ENCODE measurements at places on chromosomes 1 and 21. TPM values are rescaled to one million over a fixed set of nuclear protein-coding genes. Genes with fewer than 3 reads are reported as not detected.

Gene HES3
- not detected for total RNA-seq

DNA sequence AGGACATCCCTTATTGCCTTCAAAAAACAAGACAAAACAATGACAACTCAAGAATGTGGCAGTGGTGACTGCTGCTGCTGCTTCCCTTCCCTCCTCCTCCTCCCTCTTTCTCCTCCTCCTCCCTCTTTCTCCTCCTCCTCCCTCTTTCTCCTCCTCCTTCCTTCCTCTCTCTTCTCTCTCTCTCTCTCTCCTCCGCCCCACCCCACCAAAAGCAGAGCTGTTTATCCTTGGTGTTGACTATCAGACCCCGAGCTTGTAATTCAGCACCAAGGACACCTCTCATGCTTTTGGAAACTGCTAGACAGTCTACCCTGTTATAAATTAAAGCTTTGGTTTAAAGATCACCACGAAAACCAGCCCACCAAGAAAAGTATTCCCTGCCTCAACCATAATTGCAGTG lies 72.4 kb upstream of the IFNAR2 start:
- no peak for DNase-seq

GRCh38 chr1:39189592-39190041 lies 14.9 kb upstream of the MACF1 start:
- no peak for DNase-seq

DNA sequence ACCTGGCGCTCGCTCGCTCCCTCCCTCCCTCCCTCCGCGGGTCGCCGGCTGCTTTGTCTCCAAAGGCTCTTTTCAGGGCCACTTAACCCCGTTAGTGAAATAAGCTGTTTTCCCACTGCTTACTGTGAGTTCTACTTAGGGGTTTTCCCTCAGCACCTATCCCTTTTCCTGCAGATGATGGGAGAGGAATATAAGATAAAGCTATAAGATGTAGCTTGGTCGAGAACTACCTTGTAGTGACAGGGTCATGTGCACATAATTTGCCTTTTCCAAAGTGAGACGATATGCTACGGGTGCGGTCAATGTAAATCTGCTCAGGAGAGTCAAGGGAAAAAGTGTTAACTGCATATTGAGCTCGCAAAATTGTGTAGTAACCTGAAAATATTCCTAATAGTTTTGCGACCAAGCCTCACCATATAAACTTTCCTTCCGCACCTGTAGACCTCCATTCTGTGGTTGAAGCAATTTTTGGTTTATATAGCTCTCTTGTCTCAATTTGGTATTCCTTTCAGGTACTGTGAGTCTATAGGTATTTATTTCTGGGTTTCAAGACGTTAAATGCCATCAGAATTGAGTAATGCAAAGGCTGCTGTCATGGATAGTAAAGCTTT lies 55.8 kb upstream of the BOLA1 start:
- DNase-seq, result peak; percentile 5

DNA sequence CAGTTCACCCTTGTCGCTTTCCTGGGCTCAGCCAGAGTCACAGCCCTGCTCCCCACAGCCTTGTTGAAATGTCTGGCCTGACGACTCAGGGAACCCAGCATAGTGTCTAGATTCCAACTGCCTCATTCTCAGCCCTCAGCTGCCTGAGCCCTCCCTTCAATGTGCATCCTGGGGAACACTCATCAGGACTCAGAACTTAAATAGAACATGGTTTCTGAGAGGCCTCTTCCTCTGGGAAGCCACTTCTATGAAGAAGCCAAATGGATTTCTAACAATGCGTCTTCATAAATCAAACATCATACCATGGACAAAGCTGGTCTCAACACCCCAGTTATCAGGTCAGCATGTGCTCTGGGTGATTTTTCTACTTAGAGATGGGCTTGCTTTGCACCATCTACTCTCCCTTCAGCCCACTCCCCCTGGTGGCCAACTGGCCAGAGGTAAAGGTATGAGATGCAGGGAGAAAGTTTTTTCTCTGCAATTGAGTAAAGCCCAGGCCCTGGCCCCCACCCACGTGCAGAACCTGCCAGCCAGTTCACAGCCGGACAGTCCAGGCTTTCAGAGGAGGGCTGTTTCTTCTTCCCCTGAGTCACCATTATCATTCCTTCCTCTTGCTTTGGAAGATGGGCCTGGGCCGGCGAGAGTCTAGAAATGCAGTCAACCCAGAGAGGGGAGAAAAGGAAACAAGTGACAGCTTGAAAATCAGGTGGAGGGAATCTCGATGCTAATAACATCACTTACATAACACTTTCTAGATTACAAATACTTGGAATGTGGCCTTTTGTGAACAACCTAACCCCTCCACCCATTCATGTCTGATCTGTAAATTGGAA lies 32.1 kb downstream of the CD244 start:
- DNase-seq, result no peak

- DNase-seq, result no peak
Observed at GRCh38 chr1:188281921-188282320, 1453.2 kb downstream of the PLA2G4A start.

All from activated naive CD4-positive, alpha-beta T cell treated with anti-CD3 and anti-CD28 coated beads, Interleukin-2, amount 50 U/mL, for 72 hours (primary cell).